ENCODE measurements at places on chromosomes 2 and 18.
A peak's percentile ranks its signal among the peaks of the same experiment; 100 is the strongest.

DNA sequence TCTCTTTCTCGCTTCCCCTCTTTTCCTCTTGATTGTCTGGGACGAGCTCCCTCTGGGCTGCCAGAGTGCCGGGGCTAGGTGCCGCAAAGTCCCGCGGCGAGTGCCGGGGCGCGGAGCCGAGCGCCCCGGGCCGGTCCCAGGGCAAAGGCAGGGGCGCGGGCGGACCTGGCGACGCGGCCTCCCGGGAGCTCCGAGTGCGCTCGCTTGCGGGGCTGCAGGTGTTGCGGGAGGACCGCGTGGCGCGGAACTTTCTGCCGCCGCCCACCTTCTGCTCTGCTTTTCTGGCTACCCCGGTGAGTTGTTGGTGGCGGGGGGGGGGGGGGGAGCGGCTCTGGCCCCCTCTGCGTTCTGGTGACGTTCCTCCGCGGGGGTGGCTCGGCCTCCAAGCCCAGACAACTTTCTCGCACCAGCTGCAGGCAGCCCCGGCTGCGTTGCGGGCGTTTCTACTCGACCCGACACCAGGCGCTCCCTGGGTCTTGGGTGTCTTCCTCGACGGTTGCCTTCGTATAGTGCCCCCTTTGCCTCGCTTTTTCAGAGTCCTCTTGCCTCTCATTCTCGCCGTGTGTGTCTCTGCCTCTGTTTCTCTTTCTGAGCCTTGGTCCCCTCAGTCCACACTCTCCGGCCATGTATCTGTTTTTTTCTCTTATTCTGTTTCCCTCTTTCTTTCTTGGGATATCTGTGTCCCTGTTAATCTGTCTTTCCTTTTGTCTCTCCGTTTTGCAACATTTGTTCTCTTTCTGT, 759 bp downstream of the GALNT13 start:
- DNase-seq, result no peak

DNA sequence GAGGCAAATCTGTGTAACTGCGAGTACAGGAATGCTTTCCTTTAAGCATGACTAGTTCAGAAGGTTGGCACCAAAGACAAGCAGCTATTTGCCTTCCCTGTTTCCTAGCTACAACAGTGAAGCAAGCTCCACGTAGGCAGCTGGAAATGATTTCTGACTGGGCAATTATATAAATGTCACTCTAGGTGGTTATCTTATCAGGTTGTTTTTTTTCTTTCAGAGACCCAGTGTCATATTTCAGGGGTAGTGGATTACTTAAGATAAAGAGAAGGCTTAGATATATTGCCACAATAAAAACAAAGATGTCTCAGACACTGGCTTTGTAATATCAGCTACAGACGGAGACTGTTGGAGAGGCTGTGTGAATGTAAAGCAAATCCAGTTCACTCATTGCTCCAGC, 748.9 kb upstream of the NXPH2 start:
- DNase-seq, result no peak

DNA sequence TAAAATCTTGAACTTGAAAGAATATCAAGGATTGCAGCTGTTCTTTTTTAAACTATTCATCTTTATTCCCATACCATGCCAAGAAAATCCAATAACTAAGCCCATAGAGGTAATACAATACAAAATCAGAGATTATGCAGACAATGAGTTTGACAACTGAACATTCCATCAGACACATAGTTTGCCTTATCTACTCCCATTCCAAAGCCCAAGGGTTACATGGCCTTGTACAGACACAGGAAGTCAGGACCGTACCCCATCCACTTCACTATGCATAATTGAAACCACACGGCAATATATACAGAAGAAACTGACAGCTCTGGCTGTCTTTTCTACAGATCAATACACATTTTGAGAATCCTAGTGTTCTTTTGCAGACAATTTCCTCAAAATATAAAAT, 181.3 kb downstream of the TMX3 start:
- DNase-seq, result no peak

DNA sequence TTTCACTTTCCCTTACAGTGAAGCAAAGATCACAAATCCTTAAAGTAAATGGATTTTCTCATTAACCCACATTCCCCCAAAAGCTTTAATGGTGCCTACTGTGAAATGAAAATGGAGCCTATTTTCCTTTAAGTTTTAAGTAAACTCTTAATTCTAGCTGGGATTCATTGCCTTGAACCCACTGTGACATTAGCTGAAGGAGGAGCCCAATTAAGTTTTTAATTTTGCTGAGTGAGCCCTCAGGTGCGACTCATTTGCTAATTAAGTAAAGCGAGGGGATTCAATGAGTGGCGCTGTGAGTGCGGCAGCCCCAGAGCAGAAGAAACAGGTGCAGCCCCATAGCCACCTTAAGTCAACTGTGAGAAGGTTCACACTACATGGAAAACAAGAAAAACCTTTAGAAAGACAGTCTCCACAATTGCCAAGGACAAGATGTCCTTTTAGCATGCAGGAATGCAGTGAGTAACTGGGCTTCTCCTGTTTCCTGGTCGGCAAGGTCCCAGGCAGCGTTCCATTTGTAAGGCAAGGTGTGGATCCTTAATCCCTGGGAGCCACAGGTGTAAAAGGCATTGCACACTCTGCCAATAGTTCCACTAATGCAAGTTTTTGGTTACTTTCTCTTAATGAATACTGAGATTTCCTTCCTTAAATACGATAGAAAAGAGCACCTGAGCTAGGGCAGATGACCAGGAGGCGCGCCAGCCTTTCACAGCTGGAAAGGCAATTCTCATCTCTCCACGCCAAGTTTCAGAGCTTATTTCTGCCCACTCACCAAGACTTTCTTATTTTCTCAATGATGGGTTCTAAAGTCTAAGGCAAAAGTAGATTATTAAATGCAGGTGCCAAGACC, 87.7 kb downstream of the TMEM18 start:
- DNase-seq, result no peak

DNA sequence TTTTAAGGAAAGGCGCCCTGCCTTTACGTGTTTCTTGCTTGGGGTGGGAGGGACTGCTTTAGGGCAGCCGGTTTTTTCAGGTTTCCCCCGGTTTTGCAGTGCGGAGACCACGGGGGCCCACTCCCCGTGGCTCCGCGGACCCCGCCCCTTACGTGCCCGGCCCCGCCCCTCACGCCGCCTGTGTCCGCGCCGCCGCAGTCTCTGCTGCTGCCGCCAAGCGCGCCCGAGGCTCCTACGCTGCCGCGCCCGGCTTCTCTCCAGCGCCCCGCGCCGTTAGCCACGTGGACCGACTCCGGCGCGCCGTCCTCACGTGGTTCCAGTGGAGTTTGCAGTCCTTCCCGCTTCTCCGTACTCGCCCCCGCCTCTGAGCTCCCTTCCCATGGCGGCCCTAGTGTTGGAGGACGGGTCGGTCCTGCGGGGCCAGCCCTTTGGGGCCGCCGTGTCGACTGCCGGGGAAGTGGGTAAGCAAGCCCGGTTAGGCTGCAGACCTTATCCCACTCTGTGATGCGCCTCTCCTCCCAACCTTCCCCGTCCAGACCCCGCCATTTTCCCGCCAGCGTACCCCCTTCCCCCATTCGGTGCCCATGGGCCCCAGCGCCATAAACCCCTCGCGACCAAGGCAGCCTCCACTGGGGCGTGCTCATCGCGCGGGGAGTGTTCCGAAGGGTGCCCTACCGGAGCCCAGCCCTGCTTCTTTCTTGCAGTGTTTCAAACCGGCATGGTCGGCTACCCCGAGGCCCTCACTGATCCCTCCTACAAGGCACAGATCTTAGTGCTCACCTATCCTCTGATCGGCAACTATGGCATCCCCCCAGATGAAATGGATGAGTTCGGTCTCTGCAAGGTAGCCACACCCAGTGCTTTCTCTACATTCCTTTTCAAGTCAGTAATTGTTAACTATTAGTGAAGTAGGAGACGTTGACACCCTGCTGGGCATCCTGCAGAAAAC, at the start of gene CAD:
Gene CAD (plus strand): TSS at position 197 of the 949 bp plus-strand sequence. CDS start 183 bp downstream, at position 380.
- DNase-seq, result peak; percentile 60

DNA sequence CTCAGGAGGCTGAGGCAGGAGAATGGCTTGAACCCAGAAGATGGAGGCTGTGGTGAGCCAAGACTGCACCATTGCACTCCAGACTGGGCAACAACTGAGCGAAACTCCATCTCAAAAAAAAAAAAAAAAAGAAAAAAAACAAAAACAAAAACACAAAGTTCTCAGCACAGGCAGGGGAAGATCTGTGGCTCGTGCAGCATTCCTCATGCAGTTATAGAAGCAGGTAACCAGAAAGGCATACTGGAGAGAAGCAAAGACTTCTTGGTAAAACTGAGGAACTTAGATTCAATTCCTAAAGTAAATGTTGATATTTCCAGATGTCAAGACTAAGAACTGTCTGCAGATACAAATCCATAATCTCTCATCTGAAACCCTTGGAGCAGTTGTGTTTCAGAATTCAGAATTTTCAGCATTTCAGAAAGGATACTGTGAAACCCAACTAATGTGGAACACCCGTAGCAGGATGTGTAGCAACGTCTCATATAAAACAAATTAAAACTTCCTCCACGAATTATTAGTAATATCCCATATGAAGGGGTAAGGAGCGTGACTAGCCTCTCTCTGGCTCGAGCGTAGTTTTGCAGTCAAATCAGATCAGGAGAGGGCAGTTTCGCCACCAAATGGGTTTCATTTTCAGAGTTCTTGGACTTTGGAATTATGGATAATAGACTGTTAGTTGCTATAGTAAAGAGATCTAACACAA, 13.2 kb upstream of the SLC25A52 start:
- DNase-seq, result no peak

- no peak for DNase-seq
Measured at GRCh38 chr2:21590026-21590690, 466.4 kb downstream of the TDRD15 start.

- DNase-seq, result no peak
Measured at GRCh38 chr2:242015108-242016065, 145.9 kb downstream of the RTP5 start.

GRCh38 chr2:23684395-23685176, 242.3 kb downstream of the ATAD2B start:
- no peak for DNase-seq

DNA sequence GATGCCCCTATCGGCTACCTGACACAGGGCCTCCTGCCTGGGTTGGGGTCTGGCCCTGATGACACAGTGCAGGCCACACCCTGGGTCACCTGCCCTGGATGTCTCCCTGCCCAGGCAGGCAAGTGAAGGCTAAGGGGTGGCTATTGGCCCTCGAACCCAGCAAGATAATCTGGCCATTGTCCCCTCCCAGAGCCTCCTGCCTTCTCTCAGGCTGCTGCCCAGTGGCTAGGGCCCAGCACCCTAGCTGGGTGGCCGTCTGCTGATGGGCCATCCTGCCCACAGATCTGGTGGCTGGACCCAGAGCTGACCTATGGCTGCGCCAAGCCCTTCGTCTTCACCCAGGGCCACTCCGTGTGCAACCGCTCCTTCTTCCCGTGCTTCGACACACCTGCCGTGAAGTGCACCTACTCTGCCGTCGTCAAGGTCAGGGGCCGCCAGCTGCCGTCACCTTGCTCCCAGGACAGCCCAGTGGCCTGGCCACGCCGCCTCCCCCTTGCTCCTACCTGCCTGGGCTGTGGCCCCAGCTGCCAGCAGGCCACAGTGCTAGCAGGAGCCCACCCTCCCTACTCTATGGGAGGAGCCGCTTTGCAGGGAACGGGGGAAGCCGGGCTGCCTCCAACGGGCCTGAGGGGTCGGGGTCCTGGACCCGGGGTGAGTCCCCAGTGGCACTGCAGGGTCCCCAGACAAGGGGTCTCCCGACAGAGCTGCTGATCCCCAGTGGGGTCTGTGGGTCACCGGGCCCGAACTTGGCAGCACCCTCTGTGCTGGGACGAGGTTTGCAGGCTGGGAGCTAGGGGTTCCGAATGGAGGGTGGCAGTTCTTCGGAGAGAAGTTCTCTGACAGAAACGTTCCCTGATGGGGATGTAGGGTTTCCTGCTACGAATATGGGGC, 4.1 kb downstream of the RNPEPL1 start:
- no peak for DNase-seq

GRCh38 chr18:2894841-2895370, 48.1 kb downstream of the EMILIN2 start:
- no peak for DNase-seq

GRCh38 chr2:232731470-232731869, 34.3 kb downstream of the GIGYF2 start:
- DNase-seq, result no peak

GRCh38 chr2:160294339-160294803, 94.3 kb upstream of the ITGB6 start:
- no peak for DNase-seq

DNA sequence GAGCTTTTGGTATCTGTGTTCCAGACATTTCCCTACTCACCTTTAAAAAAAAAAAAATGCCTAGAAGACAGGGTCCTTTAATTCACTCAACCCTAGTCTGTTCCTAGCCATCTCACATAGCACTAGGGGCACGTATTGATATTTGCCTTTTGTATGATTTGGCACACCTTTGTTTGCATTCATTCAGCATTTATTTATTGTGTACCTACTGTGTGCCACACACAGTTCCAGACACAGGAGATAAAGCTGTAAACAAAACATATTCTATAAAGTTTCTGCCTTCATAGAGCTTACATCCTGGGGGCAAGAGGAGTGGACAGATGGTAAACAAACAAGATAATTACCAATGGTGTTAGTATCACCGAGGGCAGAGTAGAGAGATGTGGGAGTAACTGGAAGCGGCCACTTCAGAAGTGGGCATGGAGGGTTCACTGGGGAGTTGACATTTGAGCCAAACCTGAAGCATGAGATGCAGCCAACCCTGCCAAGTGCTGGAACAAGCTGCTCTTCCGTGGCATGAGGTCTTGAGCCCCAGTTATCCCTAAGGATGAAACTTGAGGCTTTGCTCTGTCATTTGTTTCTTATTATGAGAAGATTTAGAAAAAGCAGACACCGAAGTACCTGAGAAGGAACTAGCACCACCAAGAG, 18.2 kb downstream of the MAPRE2 start:
- DNase-seq, result no peak

GRCh38 chr2:72347081-72347480, 199.4 kb upstream of the CYP26B1 start:
- DNase-seq, result no peak

- no peak for DNase-seq
Measured at GRCh38 chr2:63194175-63194574, 143.5 kb downstream of the OTX1 start.

DNA sequence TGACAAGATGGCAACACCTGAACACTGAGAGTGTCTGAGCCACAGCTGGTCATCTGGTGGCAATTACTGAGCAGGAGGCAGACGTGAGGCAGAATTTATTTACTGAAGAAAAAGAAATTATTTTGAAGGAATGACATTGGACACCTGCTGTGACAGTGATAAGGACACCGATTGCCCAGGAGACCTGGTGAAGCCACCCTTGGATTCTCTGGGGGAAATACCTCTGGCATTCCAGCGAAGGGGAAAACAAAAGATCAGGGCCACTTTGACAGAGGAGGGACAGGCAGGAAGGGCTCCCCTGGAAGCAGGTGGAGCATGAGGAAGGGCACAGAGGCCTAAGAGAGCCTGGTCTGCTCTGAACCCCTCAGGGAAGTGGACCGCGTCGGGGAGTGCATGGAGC, 85.4 kb upstream of the ALPP start:
- no peak for DNase-seq

DNA sequence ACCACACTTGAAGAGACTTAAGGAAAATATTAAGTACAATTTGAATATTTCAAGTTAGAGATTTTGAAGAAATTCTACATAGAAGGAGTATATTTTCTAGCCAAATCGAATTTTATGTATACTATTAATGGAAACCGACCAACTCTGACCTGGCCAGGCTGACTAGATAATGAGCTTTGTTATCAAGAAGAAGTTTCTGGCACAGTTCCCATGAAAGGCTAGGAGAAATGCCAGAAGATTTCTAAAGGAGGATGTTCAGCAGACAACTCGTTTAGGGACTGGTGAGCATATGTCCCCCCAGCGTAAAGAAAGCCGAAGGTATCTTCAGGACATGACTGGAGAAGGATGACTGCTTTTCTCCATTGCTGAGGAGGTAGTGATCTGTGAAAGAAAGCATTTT, 127.3 kb downstream of the DIS3L2 start:
- DNase-seq, result no peak
